ENCODE measurements at places on chromosomes 6 and 20.

GRCh38 chr6:46730921-46731461, 4.2 kb downstream of the PLA2G7 start:
- no peak for ATAC-seq

GRCh38 chr6:2127484-2127911, 117.9 kb downstream of the GMDS start:
- peak; percentile 96 for ATAC-seq

DNA sequence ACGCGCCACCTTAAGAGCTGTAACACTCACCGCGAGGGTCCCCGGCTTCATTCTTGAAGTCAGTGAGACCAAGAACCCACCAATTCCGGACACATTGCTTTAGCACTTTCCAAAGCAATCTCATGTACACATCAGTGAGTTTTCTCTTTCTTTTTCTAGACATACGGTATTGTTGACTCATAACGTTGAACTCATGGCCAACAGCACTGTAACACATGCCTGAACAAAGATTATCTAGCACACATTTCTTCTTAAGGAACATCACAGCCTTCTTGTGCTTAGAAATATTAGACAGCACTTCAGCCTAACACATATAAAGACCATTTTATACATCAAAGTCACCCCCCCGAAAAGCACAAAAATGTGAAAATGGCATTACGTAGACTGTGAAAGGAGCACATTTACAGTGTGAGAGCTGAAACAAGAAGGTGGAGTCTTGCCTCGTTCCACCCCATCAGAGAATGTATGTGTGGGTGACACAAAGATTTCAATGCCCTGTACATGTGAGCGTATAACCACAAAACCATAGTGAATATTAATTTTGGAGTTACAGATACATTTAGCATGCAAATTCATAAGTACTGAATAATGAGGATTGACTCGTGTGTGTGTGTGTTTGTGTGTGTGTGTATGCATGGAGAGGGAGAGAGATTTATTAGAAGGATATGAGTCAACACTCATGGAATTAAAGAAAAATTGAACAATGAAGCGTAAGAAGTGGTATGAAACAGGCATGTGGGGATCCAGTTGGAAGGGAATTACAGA, 134.1 kb downstream of the FAM83B start:
- no peak for ATAC-seq

DNA sequence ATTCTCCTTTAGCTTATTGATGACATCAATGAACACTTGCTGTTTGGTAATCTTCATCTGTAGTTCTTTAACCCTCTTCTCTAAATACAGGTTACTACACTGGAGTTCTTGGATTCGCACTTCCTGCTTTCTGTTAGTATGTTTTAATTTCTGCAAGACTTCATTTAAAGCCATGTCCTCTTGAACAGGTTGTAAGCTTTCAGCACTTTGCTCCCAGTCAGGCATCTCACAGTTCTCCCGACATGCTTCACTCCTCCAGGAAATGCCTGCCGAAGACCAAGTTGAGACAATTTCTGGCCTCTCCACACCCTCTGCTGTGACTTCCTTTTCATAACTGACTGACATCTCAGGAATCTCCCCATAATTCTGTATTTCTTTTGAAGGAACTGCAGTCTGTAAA, 15.8 kb downstream of the CAGE1 start:
- no peak for ATAC-seq

DNA sequence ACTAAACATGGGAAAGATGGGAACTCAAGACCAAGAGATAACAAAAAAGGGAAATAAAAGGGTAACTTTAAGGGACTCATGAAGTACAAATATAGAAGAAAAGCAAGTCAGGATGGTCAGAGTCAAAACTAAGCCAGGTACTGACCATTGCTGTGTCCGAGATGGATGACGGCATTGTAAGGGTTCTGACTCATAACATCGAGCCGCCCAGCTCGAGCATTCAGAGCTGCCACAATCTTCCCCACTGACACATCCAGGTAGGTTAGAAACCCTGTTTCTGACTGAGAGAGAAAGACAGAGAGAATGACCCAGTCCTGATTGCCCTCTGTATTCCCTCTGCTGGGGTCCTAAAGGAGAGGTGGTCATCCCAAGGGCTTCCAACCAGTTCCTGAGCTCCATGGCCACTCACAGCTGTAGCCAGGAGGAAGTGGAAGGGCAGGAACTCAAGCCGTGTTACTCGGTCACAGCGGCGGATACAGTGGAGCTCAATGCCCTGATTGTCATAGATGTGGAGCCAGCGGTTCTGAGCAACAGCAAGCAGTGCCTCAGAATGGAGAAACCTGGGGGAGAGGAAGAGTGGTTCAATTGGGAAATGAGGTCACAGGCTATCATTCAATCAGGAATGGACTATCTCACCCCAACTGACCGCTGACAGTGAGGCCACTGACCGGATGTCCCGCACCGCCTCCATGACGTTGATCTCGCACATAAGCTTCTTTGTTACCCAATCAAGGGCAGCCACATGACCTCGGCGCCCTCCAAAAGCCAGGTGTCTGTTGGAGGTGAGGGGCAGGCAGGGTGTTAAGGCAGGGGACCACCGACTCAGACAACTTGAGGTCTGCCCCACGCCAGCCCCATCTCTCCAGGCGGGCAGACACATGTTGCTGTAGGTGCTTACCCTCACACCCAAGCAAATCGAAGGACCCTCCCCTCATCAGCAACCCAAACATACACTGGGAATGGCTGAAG, 1.8 kb downstream of the WDR46 start:
- ATAC-seq = no peak

- peak; percentile 93 for ATAC-seq
Observed at GRCh38 chr20:23399568-23400241, 21.6 kb downstream of the NAPB start.

DNA sequence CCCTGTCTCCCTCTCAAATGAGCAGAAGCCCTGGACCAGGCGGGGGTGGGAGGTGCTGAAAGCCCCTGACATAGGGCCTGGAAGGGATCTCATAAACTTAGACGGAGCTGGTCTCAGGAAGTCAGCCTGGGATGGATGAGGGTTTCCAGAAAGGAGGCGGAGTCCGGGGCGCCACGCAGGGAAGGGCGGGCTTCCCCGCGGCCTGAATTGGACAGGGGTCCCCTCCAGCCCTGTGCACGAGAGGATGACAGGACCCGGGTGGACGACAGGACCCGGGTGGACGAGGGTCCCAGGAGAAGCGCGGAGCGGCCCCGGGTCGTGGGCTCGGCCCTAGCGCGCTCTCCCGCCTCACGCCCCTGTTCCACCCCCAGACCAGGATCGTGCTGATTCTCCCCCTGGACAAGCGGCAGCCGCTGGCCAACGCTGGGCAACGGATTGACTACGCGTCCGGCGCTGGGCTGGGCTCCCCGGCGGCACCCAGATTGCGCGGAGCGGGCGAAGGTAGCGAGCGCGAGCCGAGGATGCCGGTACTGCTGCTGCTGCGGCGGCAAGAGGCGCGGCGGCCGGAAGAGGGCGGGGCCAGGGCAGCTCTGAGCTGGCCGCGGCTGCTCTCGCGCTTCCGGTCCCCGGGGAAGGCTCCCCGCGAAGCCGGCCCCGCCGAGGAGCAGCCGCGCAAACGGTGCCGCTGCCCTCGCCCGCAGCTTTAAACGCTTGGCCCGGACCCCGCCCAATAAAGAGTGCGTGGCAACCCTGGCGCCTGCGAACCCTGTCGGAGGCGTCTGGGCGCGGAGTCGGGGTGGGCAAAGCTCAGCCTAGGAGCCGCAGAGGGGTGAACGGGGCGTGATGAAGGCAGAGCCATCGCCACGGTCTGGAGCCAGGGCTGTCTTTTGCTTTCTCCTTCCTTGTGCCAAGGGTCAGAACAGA, 1.3 kb downstream of the C20orf144 start:
- peak; percentile 65 for ATAC-seq

- ATAC-seq = no peak
Observed at GRCh38 chr20:61106438-61106837, 145.6 kb upstream of the CDH4 start.

GRCh38 chr6:28354688-28355554, 5.2 kb downstream of the ZKSCAN3 start:
- no peak for ATAC-seq

DNA sequence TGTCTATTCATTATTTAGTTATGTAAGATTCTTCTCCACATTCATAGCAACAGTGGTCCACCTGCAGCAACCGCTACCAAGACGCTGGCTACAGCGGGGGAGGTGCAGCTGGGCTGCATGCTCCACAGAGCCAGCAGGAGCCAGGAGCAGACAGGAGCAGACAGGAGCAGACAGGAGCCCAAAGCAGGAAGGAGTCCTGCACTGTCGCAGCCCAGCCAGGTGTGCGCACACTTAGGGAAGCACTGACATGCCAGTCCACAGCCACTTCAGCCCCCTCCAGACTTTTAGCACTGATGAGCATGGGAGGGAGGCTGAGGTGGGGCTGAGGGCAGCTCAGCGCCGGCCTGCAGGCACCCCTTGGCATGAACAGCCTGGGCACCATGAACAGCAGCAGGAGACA, 19.6 kb downstream of the KIF16B start:
- ATAC-seq = no peak

Measured in activated T-helper 17 cell treated with anti-CD3 and anti-CD28 coated beads, Interleukin-2, amount 50 U/mL, for 72 hours (primary cell).